ENCODE measurements at places on chromosomes 5 and 9.
A peak's percentile ranks its signal among the peaks of the same experiment; 100 is the strongest.

DNA sequence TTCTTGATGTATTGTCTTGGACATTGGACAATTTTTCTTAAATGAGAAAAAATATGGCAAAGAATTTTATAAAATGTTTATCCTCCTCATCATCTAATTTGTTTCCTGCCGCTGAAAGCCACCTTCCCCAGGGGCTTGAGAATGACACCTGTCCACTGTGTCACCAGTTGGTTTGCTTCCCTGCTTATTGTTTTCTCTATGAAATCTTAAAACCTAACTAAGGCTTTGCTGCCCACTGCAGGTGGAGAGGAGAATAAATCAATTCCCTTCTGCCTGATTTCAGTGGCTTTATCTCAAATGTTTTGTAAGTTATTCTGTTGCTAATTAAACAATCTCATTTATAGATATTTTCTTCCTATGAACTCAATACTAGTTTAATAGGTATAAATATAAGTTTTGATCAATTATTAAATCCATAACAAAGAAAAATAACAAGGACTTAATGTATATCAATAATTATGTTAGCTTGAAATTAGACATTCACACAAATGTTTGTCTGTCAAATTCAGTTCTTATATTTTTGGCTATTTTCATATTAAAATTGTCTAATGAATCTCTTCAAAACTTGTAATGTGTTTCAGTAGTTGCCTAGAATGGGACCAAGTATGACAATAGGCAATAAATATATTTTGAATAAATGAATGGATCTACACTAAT, 822.5 kb downstream of the PTPRD start:
- peak; percentile 5 for DNase-seq

DNA sequence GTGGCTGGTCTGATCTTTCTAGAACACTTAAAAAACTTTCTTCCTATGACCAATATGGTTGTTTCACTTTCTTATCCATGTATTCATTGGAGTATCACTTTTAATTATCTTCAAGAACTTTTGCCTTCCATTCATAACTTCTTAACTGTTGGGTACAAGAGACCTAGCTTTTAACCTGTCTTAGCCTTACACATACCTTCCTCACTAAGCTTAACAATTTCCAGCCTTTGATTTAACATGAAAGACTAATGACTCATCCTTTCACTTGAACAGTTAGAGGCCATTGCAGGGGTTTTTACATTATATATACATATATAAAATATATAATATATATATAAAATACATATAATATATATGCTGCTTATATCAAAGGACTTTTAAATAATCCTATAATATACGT, 57.9 kb downstream of the ABHD17B start:
- no peak for DNase-seq

DNA sequence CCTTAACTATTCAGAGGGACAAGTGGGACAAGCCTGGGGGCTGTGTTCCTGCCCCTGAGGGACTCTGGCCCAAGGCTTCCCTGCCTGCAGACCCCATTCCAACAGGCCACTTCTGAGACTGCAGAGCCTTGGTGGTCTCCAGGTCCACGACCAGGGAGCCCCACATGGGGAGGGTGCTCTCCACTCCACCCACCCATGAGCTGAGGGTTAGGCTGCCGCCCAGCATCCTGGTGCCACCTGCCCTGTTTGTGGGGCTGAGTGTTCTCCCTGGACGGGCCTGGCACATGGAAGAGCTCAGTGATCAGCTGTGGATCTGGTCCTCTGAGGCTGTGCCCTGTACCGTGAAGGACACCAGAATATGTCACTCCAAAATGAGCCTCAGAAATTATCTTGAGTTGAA, 2.5 kb upstream of the ABO start:
- no peak for DNase-seq

DNA sequence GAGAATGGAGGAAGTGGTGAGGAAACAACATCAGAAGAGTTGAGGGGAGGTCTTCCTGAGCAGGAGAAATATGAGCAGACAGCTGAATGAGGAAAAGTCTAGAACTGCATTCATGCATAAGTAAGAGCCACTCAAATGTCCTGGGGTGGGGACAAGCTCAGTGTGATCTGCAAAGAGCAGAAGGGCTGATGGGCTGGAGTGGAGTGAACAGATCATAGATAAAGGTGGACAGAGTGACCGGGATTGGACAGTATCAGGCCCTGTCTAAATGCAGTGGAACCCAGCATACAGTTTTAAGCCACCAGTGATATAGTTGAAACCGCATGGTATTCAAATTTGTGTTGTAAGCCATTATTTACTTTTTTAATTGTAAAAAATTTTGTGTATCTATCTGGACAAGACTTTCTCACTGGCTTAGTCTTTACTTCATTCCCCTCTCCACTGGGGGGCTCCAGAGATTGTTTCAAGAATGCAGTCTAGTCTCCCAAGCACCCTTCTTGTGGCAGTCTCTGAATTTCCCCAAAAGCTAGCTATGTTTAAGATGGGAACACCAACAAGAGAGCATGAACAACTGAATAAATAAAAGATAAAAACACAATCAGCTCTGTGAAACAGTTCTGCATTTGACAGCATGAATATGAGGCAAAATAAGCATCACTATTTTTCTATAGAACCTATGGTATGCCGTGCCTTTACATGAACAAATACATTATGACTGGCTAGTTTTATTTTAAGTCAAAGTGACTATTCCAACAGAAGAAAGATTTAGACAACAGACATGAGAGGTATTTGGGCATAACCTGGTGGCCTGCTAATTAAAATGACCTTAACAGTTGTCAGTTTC, 10.7 kb upstream of the STK32A start:
- peak; percentile 69 for DNase-seq

- no peak for DNase-seq
These were observed 24.2 kb downstream of the LIFR start for GRCh38 chr5:38532165-38532669.

- no peak for DNase-seq
These were observed 420.1 kb downstream of the IRX1 start for GRCh38 chr5:4015709-4016108.

- peak; percentile 69 for DNase-seq
These were observed 1.0 kb downstream of the GGTA1 start for GRCh38 chr9:121498487-121499176.
